Esophagus squamous epithelium (tissue), 5 donors: ENCODE measurements at places on chromosomes 7 and 10.

DNA sequence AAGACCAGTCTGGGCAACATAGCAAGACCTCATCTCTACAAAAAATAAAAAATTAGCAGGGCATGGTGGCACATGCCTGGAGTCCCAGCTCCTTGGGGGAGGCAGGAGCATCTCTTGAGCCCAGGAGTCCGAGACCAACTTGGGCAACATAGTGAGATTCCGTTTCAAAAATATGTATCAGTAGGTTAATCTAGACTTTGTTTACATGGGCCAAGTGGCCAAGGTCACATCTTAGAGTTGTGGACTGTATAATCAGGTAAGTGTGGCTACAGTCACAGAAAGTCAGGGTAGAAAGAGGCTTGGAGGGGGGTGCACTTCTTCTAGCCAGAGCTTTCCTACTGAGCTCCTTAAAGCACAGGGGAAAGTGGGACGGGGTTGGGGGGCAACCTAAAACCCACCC, 174.4 kb downstream of the CUX1 start:
- no peak for DNase-seq

DNA sequence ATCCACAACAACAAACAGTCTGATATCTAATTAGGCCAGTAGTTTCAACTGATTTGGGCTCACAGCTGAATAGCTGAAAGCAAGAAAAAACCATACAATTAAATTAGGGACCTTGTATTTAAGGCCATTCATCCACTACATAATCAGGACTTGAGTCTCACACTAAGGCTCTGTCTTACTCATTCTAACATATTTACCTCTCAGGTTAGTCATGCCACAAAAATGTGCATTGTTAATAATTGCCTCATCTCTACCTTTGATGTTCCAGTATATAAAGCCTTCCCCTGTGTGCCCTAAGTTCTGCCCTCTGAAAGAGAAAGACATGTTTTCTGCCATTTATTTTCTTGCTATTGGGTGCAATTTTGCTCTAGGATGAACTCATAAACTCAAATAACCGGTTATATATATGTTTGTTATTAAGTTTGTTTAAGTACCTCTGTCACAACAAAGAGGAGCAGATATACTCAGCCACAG, 5.3 kb upstream of the C1GALT1 start:
- no peak for DNase-seq

DNA sequence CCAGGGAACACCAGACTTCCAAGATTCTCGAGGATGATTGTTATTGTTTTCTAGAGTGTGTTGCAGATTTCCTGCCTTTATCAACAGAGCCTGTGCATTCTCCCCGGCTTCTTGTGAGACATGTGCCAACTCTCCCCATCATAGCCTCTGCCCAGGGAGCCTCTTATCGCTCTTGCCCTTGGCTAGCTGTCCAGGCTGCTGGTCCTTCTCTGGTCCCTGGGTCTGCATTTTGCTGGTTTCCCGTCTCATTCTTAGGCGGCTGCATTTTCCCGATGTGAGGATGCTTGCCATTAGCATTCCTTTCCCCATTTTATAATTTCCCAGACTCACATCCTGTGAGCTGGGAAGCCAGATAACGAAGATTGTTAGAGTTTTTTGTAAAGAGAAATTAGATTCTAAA, 15.2 kb downstream of the SLC13A4 start:
- DNase-seq: no peak

DNA sequence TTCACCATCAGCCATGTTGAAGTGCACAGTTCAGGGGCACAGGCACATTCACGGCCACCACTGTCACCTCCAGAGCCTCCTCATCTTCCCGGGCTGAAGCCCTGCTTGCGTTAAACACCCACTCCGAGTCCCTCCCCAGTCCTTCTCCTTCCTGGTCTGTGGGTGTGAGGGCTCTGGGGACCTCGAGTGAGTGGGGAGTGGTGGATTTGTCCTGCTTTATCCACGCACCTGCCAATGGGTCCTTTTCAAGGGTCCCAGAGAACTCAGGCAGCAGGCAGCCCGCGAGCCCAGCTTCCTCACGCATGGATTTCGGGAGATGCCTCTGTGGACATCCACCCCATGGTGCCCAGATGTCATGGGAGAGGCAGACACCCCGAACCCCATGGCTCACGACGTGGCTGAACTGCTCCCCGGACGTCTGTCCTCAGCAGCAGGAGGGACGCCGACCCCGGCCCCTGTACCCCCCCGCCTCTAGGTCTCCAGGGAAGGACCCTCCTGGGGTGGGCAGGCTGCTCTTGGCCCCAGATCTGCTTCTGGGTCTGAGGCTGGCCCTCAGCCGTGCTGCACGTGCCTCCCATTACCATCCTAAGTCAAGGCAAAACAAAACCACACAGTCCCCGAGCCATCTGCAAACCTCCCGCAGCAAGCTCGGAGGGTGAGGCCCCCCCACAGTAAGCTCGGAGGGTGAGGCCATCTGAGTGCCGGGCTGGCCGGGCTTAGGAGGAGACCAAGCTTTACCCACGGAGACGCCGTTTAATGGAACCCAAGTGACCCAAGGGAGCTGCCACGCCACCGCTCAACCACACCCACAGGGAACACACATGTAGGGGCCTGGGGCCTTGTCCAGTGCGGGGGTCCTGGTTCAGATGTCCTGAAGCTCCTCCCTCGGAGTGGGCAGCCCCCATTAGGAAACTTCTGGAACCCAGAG, 9.0 kb downstream of the CYP2W1 start:
- DNase-seq: no peak

GRCh38 chr7:111783854-111784253, 221.6 kb upstream of the IMMP2L start:
- DNase-seq: no peak

GRCh38 chr7:108613147-108613948, 43.7 kb downstream of the DNAJB9 start:
- no peak for DNase-seq

DNA sequence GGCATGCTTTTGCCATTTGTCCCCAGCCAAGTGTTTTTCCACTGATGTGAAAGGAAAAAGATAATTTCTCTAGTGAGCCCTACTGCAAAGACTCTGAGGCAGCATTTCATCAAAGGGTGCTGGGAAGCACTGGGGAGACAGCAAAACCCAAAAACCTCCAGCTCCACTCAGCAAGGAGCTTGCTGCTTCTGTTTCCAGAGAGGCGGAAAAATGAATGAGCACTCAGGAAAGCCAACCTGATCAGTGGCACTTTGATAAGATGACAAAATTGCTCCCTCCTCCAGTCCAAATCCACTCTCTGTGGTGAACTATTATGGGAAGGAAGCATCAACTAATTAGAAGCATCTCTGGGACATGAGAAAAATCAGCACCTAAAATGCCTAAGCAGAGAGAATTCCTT, 68.2 kb downstream of the ATXN7L1 start:
- no peak for DNase-seq

GRCh38 chr7:149773446-149774236, at the start of gene ZNF467:
ZNF467 (minus strand) TSS chr7:149773588; CDS start chr7:149771032, 2,556 bp downstream.
- no peak for DNase-seq

DNA sequence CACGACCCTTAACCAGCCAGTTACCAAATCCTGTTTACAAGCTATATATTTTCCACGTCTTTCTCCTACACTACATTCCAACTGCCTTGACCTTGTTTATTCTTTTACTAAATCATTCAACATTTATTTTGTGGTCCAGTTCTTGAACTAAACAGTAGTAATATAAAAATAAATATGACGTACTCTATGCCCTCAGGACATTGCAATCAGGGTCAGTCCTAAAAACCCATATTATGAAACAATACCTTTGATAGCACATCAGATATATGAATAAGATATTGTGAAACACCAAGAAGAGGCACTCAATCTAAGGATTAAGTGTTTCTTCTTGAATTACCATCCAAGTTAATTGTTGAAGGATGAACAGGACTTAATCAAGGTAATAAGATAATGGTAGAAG, 52.5 kb upstream of the WNT16 start:
- no peak for DNase-seq

- no peak for DNase-seq
Measured at GRCh38 chr10:107577221-107577620, 412.7 kb upstream of the SORCS1 start.

DNA sequence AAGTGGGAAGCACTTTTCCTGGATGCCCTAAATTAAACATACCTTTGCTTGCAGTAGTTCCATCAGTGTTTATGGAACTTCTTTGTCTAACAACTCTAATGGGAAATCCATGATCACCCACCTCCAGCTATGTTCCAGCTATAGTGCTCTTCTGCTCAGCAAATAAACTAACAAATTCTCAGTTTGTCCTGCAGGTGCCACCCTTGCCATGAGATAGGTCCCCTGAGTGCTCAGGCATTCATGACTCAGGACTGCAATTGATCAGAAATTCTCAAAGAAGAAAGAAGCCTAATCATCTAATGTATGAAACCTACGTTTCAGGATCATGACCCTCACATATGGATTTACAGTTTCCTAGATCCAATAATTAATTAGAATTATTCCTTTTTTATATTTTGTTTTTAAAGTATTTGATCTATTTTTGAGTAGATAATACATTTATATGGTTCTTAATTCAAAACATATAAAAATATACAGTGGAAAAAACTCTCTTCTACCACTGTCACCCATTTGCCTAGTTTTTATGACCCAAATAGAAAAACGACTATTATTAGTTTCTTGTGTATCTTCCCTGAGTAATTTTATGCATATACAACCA, 48.7 kb upstream of the DYNC1I1 start:
- no peak for DNase-seq

GRCh38 chr10:102917962-102918816, at the start of gene CNNM2:
CNNM2 (plus strand) TSS chr10:102918294; CDS start chr10:102918481, 187 bp downstream.
- peak; percentile 100 for DNase-seq

GRCh38 chr10:87657371-87657770, 2.3 kb upstream of the PAPSS2 start:
- no peak for DNase-seq

DNA sequence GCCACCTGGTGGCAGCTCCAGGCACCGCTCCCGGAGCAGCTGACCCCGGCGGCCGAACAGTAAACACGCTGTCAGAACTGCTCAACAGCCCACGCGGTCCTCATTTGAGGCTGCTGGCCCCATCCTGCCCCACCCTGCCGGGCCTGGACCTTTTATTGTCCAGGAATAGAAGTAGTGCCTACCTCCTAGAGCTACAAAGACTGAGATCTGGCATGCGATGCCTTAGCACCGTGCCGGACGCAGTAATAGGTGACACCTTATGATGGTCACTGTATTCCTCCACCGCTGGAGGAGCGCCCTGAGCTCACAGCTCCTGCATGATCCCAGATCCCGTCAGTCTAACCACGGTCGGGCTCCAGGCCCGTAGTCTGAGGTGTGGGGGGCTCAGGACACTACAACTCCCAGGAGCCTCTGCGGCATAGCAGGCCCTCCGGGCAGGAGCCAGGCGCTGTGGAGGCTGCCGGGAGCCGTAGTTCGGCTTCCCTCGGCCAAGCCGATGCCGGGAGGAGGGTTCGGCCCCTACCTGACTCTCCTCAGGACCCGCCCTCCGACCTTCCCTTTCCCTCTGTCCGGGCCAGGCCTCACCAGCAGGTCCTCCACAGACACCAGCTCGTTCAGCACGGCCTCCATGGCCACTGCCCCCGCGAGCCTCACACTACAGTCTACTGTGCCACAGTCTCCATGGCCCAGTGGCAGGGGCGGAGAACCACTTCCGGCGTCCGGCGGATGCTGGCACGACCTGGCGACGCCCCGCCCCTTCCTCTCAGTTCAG, at the start of gene FIS1:
Gene FIS1, minus strand, starts transcription at position 707 of the 772 bp plus-strand sequence. Its CDS starts 77 bp downstream, at position 630.
- DNase-seq: peak; percentile 74

DNA sequence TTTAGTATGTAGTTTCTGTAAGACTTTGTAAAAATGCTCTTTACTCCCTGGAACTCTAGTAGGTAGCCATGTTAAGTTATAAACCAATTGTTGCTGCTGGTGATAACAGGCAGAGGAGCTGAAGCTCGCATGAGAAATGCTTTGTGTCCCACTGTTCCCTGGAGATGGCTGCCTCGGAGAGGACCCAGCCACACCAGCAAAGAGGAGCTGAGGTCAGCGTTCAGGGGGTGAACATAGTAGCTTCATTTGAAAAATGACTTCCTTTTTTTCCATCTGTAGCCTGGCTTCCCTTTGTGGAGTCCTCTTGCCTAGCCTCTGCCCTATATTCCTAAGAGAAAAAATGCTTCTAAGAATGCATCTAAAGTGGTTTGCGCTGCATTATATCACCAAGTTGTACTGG, 20.3 kb downstream of the CELF2 start:
- DNase-seq: no peak

- DNase-seq: no peak
Measured at GRCh38 chr7:106871793-106872571, 6.9 kb downstream of the PIK3CG start.

GRCh38 chr7:148866362-148866761, 17.7 kb downstream of the EZH2 start:
- no peak for DNase-seq

DNA sequence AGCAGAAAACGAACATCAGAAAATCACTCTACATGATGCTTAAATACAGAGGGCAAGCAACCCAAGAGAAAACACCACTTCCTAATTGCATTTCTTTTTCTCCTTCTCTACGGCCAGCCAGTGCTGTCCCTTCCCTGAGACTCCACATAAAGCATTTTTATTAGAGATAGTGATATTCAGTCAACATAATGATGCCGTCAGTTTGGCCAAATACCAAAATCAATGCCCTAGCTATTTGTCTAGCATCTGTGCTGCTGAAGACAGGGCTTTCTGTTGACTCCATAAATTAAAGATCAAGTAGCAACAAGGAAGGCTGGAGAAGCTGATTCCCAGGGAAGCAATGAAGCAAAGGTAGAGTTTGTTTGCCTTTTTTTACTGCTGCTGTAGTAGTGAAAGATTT, 1024.9 kb downstream of the REEP3 start:
- DNase-seq: no peak

DNA sequence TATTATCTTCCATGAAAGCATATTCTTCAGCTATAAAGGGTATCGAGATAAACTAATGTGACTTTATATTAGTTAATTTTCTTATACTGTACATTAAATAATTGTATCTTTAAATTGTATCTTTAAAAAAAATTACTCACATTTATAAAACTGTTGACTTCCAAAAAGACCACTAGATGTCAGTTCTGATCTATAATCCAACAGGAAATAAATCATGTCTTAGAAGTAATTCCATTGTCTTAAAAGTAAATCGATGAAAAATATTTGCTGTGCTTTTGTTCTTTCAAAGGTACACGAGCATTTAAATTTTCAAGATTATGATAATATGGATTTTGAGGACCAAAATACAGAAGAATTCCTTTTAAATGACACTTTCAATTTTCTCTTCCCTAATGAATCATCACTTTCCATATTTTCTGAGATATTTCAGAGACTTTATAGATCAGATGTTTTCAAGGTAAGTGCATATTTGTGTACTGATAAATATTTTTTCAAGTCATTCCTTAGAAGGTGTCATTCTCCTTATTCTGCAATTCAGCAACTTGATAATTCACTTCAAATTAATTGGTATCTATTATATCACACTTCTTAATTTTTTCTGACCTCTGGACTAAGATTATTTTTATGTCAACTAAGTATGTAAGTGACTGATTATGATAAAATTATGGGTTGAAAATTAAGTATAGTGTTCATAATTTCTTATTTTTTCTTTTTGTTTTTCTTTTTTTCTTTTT, 138.5 kb downstream of the CPED1 start:
- DNase-seq: no peak

GRCh38 chr10:21464134-21464533, 61.3 kb downstream of the SKIDA1 start:
- no peak for DNase-seq

DNA sequence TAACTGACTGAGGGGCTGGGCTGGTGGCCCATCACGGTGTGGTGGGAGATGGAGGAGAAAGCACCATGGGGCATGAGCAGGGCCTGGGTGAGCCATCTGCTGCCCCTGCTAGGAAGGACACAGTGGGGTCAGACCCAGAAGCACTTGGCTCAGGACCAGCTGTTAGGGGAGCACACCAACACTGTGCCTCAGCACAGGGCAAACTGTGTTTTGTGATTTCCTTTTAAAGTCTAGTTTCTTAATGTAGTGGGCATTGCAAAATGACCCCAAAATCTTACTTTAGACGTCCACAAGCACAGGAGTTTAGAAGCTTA, 41.2 kb downstream of the NCAPG2 start:
- no peak for DNase-seq
